ENCODE measurements at places on chromosomes 6 and 20.

- H3K4me1 ChIP-seq = no peaks in the 10 kb centered on the region
- DNase-seq = no peak
- no peaks in the 10 kb centered on the region for H3K27me3 ChIP-seq
These were observed 2.6 kb downstream of the BNIP5 start for GRCh38 chr6:36333931-36334725.

DNA sequence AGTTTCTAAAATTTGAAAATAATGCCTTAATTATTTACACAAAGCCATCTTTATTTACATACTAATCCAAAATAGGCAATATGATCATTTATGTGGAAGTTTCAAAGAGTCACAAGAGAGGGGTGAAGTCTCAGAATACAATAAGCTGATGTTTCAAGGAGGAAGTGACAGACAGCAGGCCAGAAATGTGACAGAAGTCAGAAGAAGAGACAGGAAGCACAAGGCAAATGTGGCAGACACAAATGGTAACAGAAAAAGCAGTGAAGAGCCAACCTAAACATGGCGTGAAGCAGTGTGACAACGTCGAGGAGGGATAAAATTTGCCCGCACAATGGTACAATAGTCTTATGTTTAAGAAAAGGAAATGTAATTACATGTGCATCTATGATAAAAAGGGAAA, 59.8 kb downstream of the SHPRH start:
- H3K36me3 ChIP-seq = peaks cover 44% of the 10 kb centered on the region
- H3K27me3 ChIP-seq = no peaks in the 10 kb centered on the region
- DNase-seq = no peak
- H3K27ac ChIP-seq = no peak overlapping the region
- no peaks in the 10 kb centered on the region for H3K4me1 ChIP-seq

DNA sequence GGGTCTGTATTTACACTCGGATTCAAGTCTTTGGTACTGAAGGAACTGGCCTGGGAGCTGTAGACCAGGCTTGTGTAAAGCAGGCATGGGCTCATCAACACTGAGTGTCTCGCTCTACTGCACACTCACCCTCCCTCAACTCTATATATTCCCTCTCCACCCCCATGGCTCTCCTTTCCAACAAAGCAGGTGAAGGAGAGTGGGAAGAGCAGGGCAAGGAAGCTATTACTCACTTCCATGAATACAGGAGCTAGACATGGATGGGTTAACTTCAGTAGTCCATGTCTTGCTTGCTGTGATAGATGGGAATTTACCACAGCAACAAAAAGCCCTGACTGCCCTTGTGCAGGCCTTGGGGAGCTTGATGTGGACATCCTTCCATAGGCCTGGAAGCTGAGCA, 20.7 kb upstream of the SLC2A12 start:
- H3K4me1 ChIP-seq = peaks cover 13% of the 10 kb centered on the region
- H3K27me3 ChIP-seq = no peaks in the 10 kb centered on the region
- H3K36me3 ChIP-seq = no peaks in the 10 kb centered on the region
- no peak overlapping the region for H3K4me3 ChIP-seq
- no peak overlapping the region for H3K27ac ChIP-seq

GRCh38 chr20:44959638-44960102, 527 bp downstream of the TOMM34 start:
- H3K4me1 ChIP-seq = peaks cover 2% of the 10 kb centered on the region
- no peak overlapping the region for H3K27ac ChIP-seq
- peaks cover 4% of the 10 kb centered on the region for H3K27me3 ChIP-seq
- H3K4me3 ChIP-seq = peak overlapping the region; percentile 79
- H3K36me3 ChIP-seq = peaks cover 4% of the 10 kb centered on the region

GRCh38 chr6:163513570-163514166, 99.2 kb downstream of the QKI start:
- DNase-seq = no peak
- H3K27me3 ChIP-seq = no peaks in the 10 kb centered on the region
- H3K27ac ChIP-seq = no peak overlapping the region

- H3K4me3 ChIP-seq = no peak overlapping the region
- no peak for DNase-seq
- peaks cover 10% of the 10 kb centered on the region for H3K36me3 ChIP-seq
- H3K27me3 ChIP-seq = no peaks in the 10 kb centered on the region
These were observed 26.1 kb upstream of the VAPB start for GRCh38 chr20:58362970-58363369.

GRCh38 chr6:70072540-70073179, 206.3 kb downstream of the COL19A1 start:
- DNase-seq = no peak
- no peaks in the 10 kb centered on the region for H3K27me3 ChIP-seq
- H3K4me3 ChIP-seq = no peak overlapping the region

DNA sequence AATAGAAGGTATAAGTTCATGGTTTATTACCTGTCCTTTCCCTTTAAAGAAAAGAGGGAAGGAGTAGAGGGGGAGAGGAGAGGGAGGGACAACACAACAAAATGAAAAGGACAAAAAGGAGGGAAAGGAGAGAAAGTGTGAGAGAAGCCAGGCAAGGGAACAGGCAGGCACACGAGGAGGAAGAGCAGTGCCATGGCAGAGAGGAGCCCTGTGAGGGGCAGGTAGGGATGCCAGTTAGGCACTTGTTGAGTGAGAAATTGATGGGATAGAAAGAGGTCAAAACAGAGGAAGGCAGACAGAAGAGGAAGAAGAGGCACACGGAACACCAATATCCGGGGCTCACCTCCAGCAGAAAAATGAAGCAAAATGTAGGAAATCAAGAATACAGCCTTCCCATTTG, 42.5 kb downstream of the TNFAIP3 start:
- no peak overlapping the region for H3K27ac ChIP-seq
- no peak for DNase-seq
- no peaks in the 10 kb centered on the region for H3K4me1 ChIP-seq
- H3K36me3 ChIP-seq = no peaks in the 10 kb centered on the region
- H3K4me3 ChIP-seq = no peak overlapping the region

Measured in H1 (cell line).